ENCODE measurements at places on chromosomes 7 and 10.

DNA sequence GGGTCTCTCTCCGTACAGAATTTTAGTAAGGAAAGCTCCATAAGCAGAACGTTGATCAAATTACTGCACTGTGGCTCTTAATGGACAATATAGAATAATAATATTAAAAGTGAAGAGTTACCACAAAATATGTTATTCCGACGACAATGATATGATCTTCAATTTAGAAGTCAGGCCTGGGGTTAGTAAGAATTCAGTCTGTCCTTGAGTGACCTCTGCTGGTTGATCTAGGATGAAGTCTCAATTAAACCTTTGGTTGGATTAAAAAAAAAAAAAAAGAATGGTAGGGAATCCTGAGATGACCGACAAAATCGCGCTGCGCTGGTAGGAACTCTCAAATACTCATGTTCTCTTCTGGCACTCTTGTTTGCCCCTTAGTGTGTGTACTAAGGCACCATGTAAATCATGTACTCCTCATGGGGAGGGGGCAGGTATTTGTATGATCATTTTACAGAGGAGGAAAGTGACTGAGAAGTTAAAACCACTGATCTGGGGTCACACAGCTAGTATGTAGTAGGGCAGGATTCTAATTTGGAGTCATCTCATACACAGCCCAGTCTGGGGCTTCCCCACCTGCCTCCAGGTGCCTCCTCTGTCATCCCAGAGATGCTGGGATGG lies 161.3 kb upstream of the NPVF start:
- DNase-seq, result peak; percentile 64

- DNase-seq, result no peak
Observed at GRCh38 chr7:43588477-43589132, 5.7 kb downstream of the STK17A start.

DNA sequence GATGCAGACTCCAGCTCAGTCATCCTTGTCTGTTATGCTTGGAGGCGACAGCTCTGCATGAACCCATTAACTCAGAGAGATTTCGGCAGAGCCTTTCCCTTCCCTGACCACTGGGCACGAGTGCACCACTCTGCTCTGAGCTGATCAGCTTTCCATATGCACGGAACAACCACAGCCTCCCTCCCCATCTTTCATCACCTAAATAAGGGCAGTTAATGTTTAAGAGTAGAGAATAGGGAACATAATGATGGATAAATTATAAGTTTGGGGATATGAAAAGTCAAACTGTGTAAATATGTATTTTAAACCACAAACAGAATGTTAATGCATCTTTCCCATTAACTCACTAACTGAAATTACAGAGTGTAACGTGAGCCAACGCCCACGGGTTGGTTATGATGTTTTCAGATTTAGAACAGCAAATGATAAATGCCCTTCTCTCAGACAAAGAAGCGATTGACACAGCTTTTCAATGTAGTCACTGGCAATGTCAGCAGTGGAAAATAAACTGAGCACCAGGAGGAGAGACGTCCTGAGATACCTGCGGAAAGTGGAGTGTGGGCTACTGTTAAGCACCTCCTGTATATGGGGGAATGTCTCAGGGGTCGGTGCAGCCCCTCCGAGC lies 658.2 kb downstream of the LRMDA start:
- no peak for DNase-seq

- peak; percentile 90 for DNase-seq
Observed at GRCh38 chr10:96395931-96396877, 37.4 kb upstream of the OPALIN start.

DNA sequence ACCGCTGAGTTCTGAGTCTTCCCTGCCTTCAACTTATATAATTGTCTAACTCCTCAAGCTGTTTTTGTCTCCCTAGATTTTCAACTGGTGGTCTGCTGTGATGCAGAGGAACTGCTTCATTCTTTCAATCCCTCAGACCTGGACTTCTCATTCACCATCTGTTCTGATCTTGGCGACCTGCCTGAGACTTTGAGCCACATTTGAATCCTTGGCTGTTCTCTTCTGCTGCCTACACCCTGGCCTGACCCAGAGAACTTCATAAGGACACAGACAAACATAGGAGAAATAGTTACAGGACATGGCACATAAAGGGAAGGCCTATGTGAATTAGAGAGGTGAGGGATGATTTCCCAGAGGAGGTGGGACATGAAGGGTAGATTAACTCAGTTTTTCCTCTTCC lies 326.7 kb downstream of the PTEN start:
- no peak for DNase-seq

DNA sequence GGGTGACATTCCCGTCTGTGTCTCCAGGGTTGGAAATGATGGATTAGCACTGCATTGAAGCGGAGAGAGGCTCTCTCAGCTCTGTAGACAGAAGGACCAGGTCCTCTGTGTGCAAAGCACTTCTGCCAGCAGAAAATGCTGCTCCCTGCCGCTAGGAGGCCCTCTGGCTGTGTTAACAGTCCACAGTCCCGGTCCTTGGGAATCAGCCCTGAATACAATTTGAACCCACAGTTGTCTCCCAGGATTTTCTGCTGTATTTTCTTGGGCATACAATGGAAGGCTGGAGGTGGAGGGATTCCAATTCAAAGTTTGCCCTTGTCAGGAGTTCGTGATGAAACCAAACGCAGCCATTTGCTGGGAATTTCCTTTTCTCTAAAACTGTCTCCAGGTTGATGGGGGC lies 205.2 kb downstream of the GLRX3 start:
- DNase-seq, result no peak

GRCh38 chr10:86522510-86522855 lies 891 bp upstream of the WAPL start:
- DNase-seq, result peak; percentile 37

DNA sequence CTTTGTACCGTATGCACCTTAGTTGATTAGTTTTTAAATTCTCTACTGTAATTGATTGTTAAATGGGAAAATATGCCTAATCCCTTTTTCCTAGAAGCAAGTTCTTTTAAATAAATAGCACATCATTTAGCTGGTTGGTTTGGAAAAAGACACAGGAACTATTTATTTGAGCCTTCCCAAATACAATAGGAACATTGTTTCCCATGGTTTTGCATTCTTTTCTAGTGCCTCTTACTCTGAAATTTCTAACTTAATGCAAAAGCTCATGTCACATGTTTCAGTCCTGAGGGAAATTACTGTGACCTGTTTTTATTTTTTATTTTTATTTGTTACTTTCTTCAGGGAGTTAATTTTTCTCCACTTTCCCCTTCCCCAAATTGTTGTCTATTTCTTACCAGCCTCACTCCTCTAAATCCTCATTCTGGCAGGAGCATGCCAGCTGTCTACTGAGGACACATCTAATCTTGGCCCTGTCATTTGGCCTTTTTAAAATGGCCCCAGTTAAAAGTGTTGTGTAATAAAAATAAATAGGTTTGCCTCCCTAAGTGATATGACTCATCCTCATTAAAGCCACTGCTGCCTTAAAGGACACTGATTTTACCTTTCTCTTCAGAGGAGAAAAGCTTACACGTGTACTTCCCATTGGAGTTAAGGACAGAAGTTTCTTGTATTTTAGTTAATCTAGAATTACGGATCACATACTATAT lies 94.5 kb downstream of the PPP1R3A start:
- no peak for DNase-seq

GRCh38 chr10:91891125-91892001 lies 17.9 kb downstream of the FGFBP3 start:
- no peak for DNase-seq

- no peak for DNase-seq
Observed at GRCh38 chr7:974172-974571, 1.2 kb downstream of the COX19 start.

DNA sequence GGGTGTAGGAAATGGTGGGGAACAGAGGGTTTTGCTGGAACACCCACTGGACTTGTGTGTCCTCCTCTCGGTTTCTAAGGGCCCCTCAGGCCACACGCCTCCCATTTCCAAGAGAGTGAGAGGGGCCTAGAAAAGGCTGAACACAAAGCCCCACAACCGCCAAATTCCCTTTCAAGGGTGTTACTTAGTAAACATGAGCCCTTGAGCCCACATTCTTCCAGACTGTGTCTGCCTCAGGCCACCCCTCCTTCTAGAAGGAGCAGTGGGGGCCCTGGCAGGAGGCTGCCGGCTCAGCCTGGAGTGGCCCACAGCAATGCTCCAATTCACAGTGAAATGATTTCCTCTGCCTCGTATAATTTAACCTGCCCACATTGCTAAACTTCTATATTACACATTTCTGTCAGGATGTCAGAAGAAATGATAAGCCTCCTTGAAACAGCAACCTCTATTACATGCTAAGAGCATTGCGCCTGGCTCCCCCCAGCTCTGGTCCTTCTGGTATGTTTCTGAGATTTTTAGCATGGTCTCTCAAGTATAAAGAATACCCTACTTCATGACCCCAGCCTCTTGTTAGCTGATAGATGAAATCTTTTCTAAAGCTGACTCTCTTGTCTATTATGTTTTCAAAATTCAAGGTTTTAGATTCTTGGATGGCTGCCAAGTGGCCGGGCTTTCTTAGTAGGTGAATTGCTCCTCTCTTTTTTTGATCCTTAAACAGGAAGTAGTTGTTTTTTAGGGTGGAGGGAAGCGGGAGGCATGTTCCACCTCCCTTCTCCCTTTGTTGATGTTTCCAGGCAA lies 673.9 kb upstream of the GALNT17 start:
- no peak for DNase-seq

GRCh38 chr7:4470246-4470645 lies 211.8 kb upstream of the FOXK1 start:
- DNase-seq, result no peak

GRCh38 chr10:89368129-89368528 lies 9.7 kb upstream of the IFIT1B start:
- DNase-seq, result no peak

GRCh38 chr10:4830551-4830950 lies 4.5 kb downstream of the AKR1E2 start:
- DNase-seq, result no peak

DNA sequence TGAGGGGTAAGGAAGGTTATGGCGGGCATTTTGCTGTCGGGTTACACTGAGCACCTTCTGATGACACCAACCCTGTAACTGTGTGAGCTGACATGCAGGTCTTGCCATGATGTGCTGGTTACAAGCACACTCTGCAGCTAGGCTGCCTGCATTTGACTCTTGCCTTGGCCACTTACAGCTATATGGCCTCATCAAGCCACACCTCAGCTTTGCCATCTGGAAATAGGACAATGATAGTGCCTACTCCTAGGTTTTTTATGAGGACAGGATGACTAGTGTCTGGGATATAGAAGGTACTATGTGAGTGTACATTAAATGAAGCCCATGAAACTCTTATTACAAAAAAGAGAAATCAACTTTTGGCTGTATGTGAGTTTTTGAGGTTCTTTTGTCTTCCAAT lies 58.0 kb downstream of the AKR1B1 start:
- DNase-seq, result no peak

DNA sequence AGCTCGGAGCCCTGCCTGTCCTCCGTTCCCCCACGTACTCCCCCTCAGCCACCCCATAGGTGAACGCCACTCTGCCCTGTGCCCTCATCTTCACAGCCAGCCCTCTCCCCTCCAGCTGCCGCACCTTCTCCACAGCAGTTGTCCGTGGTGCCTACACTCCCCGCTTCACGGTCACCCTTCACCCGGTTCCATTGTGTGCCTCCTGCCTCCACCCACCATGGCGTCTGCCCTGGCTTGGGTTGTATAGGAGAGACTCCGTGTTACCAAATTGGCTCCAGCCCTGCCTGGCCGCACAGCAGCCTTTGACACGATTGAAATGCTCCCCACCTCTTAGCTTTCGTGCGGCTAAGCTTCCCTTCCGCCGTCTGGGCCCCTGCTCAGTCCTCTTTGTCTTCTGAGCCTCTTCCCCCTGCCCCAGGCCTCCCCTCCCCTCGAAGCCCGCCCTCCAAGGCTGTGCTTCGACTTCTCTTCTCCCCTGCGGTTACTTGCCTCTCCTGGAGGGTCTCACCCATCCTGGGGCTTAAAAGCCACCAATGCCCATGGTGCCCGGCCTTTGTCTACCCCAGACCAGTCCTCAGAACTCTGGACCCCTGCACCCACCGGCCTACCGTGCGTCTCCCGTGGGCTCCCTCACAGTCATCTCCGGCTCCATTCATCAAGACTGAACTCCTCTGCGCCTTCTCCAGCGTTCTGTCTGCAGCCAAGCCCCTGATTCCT lies 18.5 kb upstream of the NODAL start:
- DNase-seq, result no peak

DNA sequence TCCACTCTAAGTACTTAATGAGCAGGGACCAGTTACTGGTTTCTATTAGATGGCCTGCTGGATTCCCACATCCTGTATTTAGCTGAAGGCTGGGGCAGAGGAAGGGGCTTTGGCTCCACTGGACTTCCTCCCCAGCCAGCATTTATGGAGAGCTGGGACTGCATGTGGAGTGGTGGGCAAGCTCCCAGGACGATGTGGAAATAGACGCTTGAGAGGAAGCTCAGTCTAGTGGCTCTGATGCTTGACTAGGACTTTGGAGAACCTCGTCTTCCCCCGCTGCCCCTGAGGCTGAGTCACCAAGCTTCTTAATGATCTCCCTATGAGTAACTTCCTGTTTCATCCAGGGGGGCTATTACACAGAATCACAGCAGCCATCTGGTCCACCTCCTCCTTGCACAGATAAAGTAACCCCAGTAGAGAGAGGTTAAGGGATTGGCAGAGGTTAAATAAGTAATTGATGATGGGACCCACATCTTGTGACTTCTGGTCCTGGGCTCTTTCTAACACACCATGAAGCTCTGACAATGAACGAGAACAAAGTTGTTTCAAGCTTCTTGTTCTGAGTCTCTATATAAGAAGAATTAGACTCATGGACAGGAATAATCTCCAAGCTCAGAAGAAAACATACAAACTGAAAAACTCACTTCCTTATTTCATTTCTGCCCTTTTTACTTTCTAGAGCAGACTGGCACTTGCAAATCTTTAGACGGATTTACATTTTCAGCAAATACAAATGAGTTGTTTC lies 126.2 kb downstream of the PRPF18 start:
- DNase-seq, result peak; percentile 88

- peak; percentile 81 for DNase-seq
Observed at GRCh38 chr10:43292755-43293676, 26.2 kb upstream of the RASGEF1A start.

DNA sequence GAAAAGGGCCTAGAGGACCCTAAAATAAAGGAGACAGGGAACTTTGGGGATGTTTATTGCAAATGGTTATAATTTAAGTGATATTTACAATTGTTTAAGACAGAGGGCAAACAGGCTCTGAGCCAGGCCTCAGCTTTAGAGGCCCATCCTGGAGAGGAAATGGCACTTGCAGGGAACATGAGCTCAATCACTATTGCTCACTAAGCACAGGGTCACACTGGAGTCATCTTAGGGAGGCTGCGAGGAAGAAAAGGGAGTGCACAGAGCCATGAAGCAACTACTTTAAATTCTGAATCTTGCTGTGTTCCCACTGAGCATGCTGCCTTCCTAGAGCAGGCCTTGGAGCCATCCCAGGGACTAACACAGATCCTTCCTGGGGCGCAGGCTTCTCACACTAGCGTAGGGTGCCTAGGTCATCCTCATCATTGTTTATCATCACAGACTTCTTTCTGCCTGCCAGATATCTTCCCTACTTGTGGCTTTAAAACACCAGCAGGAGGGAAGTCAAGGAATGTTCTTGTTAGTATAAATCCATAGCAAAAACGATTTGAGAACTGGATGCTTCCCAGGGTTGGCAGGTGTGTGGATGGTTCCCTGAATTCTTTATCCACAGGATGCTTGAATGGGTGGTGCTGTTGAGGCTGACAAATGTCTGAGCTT lies 12.7 kb upstream of the DNAJB12 start:
- no peak for DNase-seq

All from GM03348 (cell line).